Fibroblast of lung (primary cell): ENCODE measurements at places on chromosomes 1 and 21. TPM values are rescaled to one million over a fixed set of nuclear protein-coding genes. Genes with fewer than 3 reads are reported as not detected.

USH2A gene
- total RNA-seq = under 0.01 TPM in 2 replicates

GRIK3 gene
- total RNA-seq = not detected in 2 replicates

OPRD1 gene
- under 0.01 TPM in 1 of 2 replicates, not detected in the other for total RNA-seq

NBPF4 gene
- not detected in 2 replicates for total RNA-seq

DNA sequence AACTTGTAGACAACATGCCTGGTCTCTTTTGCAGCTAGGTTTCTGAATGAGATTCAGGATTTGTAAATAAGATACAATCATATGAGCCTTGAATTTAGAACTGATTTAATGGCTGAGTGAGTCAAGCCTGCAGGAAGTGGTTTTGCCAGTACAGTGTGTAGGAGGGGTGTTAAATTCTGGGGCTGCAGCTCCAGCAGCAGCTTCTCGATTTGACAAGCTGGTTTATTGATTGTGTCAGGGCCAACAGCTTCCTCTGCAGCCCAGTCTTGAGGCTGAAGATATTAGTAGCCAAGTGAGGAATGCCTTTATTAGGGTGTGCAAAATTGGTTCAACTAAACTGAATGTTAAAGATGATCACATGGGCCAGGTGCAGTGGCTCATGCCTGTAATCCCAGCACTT, 11.5 kb upstream of the PLA2G5 start:
- DNase-seq = peak; percentile 97

DNA sequence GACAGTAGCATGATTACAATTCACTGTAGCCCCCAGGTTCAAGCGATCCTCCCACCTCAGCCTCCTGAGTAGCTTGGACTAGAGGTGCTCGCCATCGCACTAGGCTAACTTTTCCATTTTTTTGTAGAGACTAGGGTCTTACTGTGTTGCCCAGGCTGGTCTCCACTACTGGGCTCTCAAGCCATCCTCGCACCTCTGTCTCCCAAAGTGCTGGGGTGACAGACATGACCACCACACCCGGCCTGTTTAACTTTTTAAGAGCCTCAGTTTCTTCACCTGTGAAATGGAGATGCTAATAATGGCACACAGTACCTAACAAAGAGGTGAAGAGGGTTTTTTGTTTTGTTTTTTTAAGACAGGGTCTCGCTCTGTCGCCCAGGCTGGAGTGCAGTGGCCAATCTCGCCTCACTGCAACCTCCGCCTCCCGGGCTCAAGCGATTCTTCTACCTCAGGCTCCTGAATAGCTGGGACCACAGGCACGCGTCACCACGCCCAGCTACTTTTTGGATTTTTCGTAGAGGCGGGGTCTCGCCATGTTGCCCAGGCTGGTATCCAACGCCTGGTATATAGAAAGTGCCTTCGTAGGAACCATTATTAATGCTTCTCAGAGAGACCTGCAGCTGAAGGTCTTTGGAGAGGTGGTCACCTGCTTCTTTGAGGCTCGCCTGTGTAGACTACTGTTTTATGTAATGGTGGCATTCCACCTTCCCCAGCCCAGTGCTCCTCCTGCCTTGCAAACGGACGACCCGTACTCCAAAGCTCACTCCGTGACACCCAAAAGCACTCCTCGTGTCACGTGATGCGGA, 567 bp downstream of the PMVK start:
- no peak for DNase-seq

- DNase-seq = no peak
Measured at GRCh38 chr1:38860454-38860795, 853 bp upstream of the RRAGC start.

GRCh38 chr1:66944330-66945274, 19.8 kb downstream of the MIER1 start:
- peak; percentile 87 for DNase-seq

GRCh38 chr1:29389533-29390041, 153.3 kb downstream of the PTPRU start:
- no peak for DNase-seq

- peak; percentile 40 for DNase-seq
Measured at GRCh38 chr1:229582011-229582694, 23.6 kb upstream of the ABCB10 start.

GRCh38 chr1:164518692-164519332, 40.2 kb upstream of the PBX1 start:
- DNase-seq = no peak

DNA sequence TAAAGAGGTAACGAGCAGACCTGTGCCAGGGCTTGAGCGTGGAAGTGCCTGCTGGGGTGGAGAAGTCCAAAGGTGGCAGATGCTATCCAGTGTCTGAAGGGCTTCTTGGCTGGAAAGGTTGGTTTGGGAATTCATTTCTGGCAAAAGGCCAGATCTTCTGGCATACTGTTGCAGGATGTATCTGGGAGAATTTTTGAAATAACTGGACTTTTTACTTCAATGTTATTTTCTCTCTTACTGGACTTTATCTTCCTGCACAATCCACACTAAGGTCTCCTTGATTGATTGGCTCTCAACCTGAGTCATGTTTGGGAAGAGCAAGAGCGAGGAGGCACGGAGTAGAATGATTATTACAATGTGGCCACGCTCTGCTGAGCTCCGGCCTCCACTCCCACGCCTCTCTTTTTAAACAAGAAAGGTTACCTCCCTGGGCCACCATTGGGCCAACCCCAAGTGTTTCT, 278.4 kb downstream of the TM2D1 start:
- peak; percentile 59 for DNase-seq

- DNase-seq = no peak
Measured at GRCh38 chr1:206962272-206962671, 8.0 kb downstream of the FCAMR start.

DNA sequence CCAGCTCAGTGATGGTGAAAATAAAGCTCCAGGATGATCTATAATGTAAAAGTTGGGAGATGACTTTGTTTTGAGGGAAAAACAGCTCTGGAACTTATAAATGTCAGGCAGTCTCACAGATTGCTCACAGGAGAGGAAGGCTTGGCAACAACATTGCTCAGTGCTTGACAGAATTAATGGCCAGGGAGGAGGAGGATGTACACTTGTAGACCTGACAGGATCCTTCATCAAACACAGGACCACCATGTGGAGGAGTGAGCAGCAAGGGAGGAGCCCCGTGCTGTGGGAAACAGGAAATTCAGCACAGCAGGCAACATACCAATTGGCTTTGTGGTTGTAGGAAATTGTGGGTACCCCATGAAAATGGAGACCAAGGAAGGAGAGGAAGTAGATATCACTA, 291.8 kb upstream of the CAMK1G start:
- no peak for DNase-seq

- DNase-seq = no peak
Measured at GRCh38 chr1:32220746-32221580, 1.2 kb downstream of the TMEM234 start.
